ENCODE measurements at places on chromosomes 4 and X. TPM values are rescaled to one million over a fixed set of nuclear protein-coding genes. Genes with fewer than 3 reads are reported as not detected.

- DNase-seq: no peak
Measured at GRCh38 chr4:85803856-85804255, 328.9 kb downstream of the ARHGAP24 start.

The TLR2 gene
- 2.0 TPM for total RNA-seq

The MAGEC2 gene
- 0.17 TPM for total RNA-seq

GRCh38 chr4:86974551-86974994 is 39.8 kb downstream of the AFF1 start:
- DNase-seq: no peak

Measured in colonic mucosa (tissue), 4 donors.